ENCODE measurements at places on chromosomes 16 and 17.

DNA sequence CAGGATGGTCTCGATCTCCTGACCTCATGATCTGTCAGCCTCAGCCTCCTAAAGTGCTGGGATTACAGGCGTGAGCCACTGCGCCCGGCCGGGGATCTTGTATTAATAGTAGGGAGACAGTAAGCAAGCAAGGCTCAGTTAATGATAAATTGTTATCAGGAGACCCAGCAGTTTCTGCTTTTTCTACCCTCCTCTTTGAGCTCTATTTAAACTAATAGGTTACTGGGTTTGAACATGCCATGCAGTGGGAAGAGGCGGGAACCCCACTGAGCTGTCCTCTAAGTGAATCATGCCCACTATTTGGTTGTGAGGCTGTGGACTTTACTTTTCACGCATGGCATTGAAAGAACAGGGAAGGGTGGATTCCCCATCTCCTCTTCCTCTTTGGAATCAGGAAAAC is 223.9 kb downstream of the WWOX start:
- no peak for DNase-seq

DNA sequence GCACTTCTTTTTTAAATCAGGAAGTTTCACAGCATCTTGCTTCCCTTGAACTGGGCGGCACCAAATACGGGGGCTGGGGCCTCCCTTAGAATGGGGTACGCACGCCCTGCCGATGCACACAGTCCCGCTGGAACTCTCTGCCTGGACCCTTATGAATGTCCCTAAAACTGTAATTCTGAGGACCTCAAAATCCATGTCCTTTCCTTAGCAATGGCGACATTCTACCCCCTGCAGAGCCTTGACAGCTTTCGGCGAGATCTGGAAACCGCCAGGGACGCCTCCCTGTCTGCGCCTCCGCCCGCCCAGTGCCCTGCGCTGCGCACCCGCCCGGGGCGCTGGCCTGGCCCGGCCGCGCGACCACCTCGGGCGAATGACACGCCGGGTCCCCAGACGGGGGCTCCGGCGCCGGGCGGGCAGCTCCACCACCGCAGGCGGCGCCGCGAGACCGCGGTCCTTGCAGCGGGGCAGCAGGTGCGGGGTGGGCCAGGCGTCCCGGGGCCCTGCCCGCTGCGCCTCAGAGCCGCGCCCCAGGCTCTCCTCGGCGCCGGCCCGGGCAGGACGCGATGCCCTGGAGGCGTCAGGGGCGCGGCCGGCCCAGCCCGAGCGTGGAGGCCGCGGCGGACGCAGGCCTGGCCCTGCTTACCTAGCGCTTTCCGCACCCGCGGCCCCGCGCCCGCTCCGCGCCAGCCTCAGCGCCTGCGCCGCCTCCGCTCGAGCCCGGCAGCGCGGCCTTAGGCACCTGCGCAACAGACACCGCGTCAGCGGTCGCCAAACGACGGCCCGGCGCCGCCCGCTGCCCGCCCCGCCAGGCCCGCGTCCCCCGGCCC is 548 bp downstream of the HAGH start:
- DNase-seq, result no peak

DNA sequence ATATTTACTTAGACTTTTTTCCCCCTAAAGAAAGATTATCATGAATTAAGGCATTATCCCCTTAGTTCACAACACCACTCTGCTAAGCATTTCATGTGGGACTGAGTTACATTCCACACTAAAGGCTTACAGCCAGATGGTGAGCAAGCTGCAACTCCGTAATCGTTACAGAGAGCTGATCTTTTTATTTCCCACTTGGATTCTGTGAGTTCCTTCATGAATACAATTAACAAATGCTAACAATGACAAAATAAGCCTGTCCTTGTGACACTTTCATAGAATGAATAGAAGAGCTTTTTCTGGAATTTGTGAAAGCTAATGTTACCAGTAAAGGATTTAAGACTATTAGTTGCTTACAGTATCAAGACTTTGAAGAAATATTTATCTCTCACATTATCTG is 8.7 kb downstream of the OGFOD1 start:
- DNase-seq, result no peak

- DNase-seq, result no peak
Measured at GRCh38 chr16:55292491-55292890, 31.5 kb upstream of the IRX6 start.

GRCh38 chr17:76935331-76935730 is 67.1 kb downstream of the MGAT5B start:
- no peak for DNase-seq

DNA sequence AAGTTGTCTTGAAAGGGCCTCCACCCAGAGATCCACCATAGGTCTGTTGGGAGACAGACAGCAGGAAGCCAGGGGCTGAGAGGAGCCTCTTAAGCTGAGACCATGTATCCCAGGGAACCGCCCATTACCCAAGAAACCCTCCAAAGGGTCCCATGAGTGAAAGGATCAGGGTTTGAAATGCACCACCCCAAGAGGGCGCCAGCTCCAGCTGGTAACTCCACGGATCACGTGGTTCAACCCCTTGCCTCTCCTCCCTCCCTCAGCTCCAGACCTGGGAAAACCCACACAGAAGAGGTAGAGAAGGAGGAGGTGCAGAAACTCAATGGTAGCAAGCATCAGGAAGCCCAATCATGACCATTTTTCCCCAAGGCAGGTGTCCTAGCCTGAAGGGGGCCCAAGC is 148.7 kb downstream of the AIPL1 start:
- DNase-seq, result no peak

DNA sequence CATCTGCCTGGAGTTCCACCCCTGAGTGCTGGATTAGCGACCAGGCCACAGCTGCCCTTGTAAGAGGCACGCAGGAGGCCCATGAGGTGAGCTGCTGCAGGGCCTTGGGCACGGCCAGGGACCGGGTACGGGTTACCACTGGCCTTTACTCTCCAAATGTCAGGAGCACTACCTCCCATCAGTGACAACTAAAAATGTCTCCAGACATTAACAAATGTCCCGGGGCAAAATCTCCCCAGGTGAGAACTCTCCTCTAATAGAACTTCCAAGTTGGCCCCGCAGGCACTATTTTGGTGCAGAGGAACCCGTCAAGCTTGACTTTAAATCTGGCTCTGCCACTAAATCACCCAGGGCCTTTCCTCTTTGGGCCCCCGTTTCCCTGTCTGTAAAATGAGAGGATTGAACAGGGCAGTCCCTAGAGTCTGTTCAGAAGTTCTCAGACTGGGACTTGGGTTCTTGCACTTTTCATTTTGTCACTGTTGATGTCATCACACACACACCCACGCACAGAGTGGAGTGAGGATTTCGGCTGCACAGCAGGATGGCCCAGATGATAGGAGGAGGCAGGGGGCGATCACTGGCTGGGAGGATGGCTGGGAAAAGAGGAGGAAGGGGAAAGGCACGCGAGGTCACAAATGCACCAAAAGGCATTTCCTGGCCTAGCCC is 24.5 kb upstream of the MAPT start:
- no peak for DNase-seq

DNA sequence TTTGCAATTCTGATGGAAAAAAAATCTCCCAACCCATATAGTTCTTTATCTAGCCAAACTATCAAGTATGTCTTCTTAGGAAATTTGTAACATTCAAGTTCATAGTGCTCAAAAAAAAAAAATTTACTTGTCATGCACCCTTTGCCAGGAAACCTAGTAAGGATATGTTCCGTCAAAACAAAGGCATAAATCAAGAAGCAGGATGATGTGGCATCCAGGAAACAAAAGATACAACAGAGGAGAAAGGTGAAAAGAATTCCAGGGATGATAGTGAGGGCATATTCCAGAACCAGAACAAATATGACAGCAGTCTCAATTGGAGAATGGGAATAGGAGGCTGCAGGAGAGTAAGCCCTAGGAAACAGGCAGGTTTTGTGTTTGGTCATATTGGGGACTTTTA is 104.6 kb downstream of the SPAG9 start:
- no peak for DNase-seq

GRCh38 chr17:82103553-82104451 is 5.8 kb upstream of the FASN start:
- no peak for DNase-seq

DNA sequence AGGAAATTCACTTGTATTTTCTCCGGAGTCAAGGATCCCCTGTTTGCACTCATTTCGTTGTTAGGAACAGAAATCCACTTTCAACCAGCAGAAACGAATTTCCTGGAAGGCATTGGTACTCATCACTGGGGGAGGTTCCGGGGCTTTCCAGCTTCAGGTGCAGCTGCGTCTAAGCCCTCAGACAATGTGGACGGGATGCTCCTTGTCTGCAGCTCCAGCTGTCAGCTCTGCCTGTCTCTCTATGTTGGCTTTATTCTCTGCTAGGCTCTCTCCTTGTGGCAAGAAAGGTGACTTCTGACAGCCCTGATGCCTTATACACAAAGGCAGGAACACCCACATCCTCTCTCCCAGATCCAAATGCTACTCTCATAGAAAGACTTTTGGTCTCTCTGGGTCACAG is 183.9 kb upstream of the HSBP1 start:
- DNase-seq, result no peak

DNA sequence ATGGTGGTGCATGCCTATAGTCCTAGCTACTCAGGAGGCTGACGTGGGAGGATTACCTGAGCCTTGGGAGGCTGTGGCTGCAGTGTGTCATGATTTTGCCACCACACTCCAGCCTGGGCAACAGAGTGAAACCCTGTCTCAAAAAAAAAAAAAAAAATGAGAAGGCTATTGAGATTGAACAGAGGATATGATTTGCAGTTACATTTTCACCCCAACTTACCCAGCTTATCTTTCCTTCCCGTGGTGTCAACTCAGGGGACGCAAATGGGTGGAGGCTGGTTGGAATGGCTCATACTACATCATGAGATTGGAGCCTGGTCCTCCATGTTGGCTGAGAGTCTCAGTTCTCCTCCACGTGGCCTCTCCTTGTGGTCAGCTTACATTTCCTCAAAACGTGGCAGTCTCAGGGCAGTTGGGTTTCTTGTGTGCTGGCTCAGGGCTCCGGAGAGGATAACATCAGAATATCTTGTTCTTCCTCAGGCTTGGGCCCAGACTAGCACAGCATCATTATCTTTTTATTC is 17.2 kb upstream of the NSMCE1 start:
- no peak for DNase-seq

- DNase-seq, result peak; percentile 17
Measured at GRCh38 chr16:46972429-46973206, 856 bp downstream of the DNAJA2 start.

DNA sequence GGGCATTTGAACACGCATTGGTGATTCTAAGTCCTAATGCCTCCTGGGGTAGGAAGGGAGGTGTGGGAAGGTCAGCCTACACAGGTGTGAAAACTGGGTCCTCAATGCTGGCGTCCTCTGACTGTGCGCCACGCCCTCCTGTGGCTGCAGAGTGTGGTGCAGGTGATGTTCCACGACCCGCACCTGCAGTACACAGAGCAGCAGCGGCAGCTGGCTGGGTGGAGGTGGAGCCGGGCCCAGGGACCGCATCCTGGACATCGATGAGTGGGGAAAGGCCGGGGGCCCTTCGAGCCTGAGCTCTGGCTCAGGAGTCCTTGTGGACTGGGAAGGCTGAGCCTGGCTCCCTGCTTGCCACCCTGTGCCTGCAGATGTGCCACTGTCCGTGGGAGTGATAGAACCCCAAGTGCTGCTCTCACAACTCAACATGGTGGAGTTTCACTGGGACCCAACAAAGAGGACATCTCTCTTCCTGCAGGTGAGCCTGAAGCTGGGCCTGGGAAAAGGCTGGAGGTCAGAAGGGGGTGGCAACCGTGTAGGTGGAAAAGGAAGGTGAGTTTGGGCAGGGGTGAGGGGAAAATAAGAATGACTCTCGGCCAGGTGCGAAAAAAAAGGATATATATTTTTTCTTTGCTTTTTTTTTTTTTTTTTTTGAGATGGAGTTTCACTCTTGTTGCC is 14.0 kb upstream of the STAC2 start:
- no peak for DNase-seq

DNA sequence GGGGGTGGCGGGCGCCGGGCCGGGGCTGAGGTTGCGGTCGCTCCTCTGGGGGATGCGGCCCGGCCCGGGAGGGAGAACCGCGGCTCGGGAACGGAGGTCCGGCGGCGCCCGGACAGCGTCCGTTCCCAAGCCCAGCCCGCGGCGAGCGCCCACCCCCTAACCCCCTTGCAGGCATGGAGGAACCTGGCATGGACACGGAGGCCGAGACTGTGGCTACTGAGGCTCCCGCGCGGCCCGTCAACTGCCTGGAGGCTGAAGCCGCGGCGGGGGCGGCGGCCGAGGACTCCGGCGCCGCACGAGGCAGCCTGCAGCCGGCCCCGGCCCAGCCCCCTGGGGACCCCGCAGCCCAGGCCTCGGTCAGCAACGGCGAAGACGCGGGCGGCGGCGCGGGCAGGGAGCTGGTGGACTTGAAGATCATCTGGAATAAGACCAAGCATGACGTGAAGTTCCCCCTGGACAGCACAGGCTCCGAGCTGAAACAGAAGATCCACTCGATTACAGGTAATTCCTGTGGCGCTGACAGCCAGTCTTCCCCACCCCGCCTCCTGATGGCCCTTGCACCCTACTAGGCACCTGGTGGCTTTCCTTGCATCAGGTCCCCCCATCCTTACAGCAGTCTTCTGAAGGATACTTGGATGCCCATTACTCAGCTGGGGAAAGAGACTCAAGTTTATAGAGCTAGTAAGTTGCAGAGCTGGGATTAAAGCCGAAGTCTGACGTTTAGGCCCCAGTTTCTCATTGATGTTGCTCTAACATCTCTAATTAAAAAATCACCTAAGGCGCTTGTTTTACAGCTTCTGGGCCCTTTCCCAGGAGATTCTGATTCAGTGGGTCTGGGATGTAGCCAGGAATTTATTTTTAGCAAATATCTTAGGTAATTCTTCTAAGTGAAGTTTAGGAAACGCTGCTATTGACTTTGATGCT is 514 bp downstream of the UBFD1 start:
- DNase-seq, result no peak

Measured in bone marrow (tissue), 2 donors.